ENCODE measurements at places on chromosomes 2 and 18.

DNA sequence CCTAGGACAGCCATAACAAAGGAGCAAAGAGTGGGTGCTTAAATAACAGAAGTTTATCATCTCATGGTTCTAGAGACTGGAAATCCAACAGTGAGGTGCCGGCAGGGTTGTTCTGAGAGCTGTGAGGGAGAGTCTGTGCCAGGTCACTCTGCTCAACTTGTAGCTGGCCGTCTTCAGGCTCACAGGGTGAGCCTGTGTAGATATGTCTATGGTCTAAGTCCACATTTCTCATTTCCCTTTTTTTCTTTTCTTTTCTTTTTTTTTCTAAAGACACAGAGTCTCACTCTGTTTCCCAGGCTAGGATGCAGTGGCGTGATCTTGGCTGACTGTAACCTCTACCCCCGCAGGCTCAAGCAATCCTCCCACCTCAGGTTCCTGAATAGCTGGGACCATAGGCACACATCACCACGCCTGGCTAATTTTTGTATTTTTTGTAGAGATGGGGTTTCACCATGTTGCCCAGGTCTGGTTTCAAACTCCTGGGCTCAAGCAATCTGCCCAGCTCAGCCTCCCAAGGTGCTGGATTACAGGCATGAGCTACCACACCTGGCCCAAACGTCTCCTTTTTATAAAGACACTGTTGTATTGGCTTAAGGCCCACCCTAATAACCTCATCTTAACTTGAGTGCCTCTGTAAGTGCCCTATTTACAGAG is 142.2 kb downstream of the SP3 start:
- no peak for DNase-seq

- no peak for DNase-seq
These were observed 110.9 kb downstream of the INHBB start for GRCh38 chr2:120456867-120457266.

DNA sequence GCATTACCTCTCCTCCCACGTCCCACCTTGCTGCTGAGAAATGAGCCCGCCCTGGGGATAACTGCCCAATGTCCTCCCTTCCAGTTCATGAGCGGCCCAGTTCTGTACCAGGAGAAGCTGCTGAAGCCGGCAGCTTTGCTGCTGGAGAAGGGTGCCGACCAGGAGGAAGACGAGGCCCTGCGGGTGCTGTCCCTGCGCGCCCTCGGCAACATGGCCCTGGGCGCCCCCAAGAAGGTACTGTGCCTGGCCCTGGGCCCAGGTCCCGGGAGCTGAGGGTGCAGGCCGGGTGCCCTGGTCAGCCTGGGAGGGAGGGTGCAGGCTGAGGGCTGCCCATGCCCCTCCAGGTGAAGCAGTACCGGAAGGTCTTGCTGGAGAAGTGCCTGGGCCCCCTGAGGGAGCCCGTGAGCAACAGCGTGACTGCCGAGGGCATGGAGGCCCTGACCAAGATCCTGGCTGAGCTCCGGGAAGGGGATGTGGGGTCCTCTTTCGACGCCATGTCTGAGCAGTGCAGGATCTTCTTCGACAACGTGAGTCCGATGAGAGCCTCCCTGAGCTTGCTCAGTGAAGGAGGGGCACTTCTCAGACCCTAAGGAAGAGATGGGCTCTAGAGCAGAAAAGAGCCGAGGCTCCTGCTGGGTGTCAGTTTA is 25.7 kb downstream of the HJURP start:
- no peak for DNase-seq

DNA sequence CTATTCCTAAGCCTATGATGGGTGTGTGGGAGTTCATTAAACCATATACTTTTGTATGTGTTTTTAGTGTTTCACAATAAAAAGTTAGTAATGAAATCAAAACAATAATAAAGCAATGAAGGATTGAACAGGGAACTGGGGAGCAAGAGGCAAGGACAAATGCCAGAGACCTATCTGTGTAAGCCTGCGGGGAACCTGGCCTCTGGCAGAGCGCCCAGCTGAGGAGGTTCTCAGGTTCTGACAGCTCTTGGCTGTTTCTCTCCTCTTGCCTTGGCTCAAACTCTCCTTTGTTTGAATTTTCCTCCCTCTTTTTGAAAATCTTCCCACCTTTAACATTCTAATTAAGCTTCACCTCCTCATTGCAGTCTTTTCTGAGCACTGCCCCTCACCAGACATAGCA is 200.0 kb upstream of the NCKAP5 start:
- DNase-seq = no peak

GRCh38 chr2:113089916-113090315 is 22.1 kb downstream of the IL1F10 start:
- DNase-seq = no peak

- DNase-seq = no peak
These were observed 1.3 kb upstream of the LRP2 start for GRCh38 chr2:169363560-169364150.

Measured in caudate nucleus (tissue), 63 donors.